Right renal cortex interstitium (tissue), 3 donors: ENCODE measurements at places on chromosomes 12 and 14. TPM values are rescaled to one million over a fixed set of nuclear protein-coding genes. Genes with fewer than 3 reads are reported as not detected.
A peak's percentile ranks its signal among the peaks of the same experiment; 100 is the strongest.

KCNMB4 gene
- polyA plus RNA-seq, result 22.2 TPM

TGM1 gene
- 1.9 TPM for polyA plus RNA-seq

APOF gene
- polyA plus RNA-seq, result 0.11 TPM

TAS2R8 gene
- polyA plus RNA-seq, result not detected

AICDA gene
- polyA plus RNA-seq, result 0.39 TPM

CCDC197 gene
- polyA plus RNA-seq, result not detected

TMEM132D gene
- polyA plus RNA-seq, result 1.7 TPM

DCN gene
- 520 TPM for polyA plus RNA-seq

EML5 gene
- 3.1 TPM for polyA plus RNA-seq

DNA sequence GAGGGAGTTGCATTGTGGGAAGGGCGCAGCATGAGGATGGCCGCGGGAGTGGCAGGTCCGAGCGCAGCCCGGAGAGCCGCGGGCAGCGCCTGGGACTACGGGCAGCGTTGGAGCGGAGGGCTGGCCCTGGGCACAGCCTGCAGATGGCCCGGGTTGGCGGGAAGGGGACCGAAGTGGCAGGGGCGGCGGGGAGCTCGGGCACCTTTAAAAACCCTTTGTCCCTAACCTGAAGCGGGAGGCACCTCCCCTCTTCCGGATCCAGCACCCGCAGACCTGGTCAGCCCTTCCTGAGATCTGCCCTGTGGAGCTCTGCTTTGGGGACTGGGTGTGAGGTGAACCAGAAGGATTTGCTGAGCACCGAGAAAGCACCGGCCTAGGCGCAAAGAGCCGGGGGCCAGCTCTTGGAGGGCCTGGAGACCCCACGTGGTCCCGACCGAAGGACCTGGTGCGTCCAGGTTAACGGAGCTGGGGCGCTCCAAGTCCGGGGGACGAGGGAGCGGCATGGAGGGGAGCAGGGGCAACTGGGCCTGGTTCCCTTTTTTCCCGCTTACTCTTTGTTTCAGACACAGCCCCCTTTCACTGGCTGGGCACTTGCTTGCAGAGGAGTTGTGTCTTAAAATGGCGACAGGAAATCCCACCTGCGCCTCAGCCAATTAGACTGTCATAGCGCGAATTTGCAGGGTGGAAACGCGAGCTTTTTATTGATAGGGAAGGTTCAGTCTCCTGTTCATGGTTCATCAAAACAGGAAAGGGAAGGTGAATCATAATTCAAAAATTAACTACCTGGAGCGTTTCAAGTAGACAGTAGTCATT is 792 bp upstream of the SLC38A1 start:
- no peak for DNase-seq

- no peak for DNase-seq
Measured at GRCh38 chr14:50792051-50792477, 38.9 kb downstream of the NIN start.

DNA sequence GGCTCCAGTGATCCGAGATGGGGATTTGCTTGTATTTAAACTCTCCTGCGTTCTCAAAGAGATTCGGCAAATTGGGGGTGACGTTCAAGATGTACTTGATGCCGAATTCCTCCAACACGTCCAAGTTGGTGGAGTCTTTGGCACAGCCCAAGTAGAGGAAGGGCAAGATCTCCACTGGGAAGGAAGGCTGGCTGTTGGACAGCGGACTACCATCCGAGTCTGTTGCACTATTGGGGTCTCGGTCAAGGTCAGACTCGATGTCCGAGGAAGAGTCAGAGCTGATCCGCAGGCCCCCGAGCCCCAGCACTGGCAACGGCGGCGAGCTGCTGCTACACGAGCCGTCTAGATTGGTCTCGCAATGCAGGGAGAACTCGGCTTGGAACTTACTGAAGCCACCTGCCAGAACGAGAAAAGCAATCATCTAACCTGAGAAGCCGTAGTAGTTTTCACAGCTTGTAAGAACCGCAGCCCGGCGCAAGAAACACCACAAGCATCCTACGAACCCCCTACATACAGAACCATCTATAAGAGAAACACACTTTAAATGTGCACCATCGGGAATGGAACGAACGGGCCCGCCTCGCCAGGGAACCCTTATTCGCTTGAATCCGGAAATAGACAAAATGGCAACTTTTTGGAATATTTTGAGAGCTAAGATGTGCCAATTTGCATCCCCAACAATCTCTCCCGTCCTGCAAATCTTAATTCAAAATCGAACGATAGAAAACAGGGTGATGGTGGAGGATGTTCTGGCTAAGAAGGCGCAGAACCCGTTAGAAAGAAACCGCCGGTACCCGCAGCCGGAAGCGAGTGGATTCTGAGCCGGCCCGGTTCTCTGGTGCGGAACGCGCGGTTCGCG is 1.4 kb downstream of the DUSP6 start:
- no peak for DNase-seq

GRCh38 chr12:78799649-78800048 is 64.9 kb upstream of the SYT1 start:
- DNase-seq, result no peak

GRCh38 chr12:41512497-41512896 is 324.4 kb downstream of the PDZRN4 start:
- DNase-seq, result no peak

- no peak for DNase-seq
Measured at GRCh38 chr14:73770977-73771847, 57.0 kb upstream of the PNMA1 start.

DNA sequence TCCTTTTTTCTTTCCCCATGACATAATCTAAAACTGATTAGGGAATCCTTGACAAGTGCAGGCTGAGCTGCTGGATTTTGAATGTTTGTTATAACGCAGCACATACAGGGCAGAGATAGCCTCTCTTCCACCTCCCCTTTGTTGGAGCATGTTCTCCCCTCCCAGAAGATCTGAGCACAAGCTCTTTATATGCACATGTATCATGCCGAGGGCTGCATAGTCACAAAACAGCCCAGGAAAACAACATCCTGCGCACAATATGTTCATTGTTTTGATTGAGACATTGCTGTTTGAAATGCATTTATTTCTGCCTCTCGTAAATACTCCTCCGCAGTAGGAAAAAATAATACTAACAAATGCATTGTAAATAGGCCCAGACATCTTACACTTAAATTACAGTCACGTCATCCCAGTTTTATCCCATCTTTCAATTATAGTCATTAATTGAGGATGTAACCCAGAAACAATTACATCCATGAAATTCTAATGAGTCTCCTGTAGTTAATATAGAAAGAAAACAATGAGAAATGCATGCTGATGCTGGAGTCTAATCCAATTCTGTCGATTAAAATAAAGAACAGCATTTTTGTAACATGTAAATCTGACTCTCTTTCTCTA is 401.8 kb downstream of the BTG1 start:
- DNase-seq, result no peak

DNA sequence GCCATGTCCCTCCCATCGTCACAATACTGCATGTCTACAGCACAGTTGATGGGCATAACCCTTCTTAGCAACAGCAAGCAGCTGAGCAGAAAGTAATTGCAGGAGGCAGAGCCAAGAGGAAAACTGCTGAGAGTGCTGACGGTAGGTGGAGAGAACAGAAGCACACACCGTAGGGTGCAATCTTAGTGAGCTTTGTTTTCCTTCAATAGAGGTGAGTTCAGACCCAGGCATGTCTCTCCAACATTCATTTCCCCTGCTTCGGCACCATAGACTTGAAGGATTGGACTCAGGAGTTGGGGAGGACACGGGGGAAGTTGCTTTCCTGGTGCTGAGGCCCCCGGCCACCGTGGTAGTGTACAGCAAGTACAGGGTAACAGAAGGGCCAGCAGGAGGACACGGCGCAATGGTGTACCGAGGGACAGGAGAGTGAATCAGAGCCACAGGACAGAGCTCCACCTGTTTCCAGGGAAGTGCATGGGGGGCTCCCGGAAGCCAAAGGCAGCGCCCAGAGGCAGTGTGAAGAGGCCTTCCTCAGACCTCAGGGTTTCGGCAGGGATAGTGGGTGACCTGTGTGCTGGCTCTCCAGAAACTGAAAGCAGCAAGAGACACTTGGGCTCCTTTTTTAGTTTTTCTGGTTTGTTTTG is 36.3 kb upstream of the SINHCAF start:
- DNase-seq, result no peak

GRCh38 chr14:105067140-105067968 is 2.1 kb upstream of the GPR132 start:
- DNase-seq, result no peak

- no peak for DNase-seq
Measured at GRCh38 chr14:51041883-51042282, 53.0 kb downstream of the TRIM9 start.

GRCh38 chr12:53213348-53213747 is 6.3 kb upstream of the ITGB7 start:
- no peak for DNase-seq

DNA sequence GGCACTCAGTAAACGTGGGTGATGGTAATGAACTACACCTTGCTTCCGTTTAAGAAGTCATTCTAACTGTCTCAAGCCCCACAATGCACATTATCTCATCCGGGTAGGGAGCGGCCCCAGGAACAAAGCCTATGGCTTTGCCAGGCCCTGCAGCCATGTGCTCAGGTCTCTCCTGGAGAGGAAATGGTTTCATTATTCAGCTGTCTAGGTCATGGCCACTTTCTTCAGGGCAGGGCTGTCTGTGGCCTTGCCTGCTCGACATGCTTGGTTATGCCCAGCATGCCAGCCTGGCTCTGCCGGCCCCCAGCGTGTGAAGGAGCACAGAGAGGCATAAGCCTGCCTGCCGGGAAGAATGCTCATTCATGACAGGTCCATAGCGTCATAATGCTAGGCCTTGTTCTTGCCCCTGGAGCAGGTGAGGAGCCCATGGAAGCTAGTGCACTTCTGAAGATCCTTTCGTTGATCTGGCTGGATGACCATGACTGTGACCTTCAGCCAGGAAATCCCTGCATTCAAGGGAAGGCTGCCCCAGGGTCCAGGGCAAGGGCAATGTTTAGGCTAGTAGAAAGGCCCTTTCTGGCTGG is 26.3 kb upstream of the FOS start:
- DNase-seq, result no peak

DNA sequence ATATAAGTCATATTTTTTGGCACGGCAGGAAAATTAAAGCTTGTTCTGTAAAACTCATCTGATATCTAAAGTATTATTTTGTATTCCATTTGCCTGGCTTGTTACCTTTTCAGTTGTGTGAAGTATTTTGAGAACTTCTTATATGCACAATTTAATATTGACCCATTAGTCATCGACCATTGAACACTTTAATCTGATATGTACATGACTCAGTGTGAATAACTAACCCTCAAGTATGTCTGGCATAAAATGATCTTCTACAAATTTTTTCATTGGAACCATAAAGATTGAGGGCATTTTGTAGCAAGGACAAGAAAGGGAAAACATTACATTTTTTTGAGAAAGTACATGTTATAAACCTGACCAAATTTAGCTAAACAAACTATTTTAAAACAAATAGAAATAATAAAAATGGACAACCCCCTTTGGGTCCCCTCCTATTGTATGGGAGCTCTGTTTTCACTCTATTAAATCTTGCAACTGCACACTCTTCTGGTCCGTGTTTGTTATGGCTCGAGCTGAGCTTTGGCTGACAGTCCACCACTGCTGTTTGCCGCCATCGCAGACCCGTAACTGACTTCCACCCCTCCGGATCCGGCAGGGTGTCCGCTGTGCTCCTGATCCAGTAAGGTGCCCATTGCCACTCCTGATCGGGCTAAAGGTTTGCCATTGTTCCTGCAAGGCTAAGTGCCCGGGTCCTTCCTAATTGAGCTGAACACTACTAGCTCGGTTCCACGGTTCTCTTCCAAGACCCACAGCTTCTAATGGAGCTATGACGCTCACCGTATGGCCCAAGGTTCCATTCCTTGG is 118.8 kb downstream of the SLC6A15 start:
- DNase-seq, result no peak

- DNase-seq, result no peak
Measured at GRCh38 chr12:10511756-10512355, 6.2 kb downstream of the EIF2S3B start.

GRCh38 chr12:92141591-92142121 is 4.0 kb downstream of the BTG1 start:
- no peak for DNase-seq

GRCh38 chr12:52660934-52661499 is 9.0 kb upstream of the KRT2 start:
- no peak for DNase-seq

- no peak for DNase-seq
Measured at GRCh38 chr14:92747701-92748258, 647 bp downstream of the LGMN start.

- peak; percentile 52 for DNase-seq
Measured at GRCh38 chr12:4857472-4858291, 52.0 kb upstream of the KCNA1 start.

DNA sequence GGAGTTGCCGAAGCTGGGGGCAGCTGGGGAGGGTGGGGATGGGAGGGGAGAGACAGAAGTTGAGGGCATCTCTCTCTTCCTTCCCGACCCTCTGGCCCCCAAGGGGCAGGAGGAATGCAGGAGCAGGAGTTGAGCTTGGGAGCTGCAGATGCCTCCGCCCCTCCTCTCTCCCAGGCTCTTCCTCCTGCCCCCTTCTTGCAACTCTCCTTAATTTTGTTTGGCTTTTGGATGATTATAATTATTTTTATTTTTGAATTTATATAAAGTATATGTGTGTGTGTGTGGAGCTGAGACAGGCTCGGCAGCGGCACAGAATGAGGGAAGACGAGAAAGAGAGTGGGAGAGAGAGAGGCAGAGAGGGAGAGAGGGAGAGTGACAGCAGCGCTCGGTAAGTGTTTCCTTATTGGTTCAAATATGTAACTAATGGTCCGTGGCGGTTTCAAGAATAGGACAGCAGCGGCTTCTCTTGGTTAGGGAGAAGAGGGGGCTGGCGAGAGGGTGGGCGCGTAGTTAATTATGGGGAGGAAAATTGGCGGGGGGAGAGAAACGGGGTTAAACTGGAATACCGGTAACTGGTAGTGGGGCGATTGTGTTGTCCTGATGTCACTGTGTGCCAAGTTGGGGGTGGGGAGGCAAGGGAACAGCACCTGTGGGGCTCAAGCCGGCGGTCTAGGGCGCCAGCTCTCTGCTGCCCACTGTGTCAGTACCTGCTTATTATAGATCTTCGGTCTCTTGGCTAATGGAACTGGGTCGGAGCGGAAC is 8.4 kb downstream of the HOXC8 start:
- no peak for DNase-seq

GRCh38 chr12:101694297-101694848 is 3.1 kb upstream of the CHPT1 start:
- DNase-seq, result no peak

- no peak for DNase-seq
Measured at GRCh38 chr12:111438481-111438880, 32.8 kb downstream of the SH2B3 start.

GRCh38 chr12:66717036-66717673 is 38.3 kb upstream of the GRIP1 start:
- DNase-seq, result no peak

GRCh38 chr14:103366741-103367140 is 18.5 kb upstream of the MARK3 start:
- no peak for DNase-seq

- DNase-seq, result no peak
Measured at GRCh38 chr12:92493816-92494215, 209.0 kb upstream of the PLEKHG7 start.

DNA sequence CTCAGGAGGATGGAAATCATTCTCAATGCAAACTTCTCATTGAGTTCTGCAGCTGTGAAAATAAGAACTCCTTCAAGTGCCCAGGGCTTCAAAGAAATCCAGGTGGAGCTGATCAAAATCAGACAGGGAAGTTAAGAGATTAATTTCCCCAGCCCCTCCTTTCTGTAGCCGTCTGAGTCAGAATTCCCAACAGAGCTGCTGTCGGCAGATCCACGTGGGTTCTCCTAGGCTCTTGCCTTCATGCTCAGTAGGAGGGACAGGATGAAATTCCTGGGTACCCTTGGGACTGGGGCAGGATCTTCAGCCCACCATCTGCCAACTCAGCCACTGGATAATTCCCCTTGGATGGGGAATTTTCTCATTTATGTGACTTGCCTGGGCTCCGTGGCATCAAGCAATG is 13.3 kb downstream of the TGFB3 start:
- DNase-seq, result no peak

GRCh38 chr12:28938056-28938455 is 211.0 kb upstream of the FAR2 start:
- DNase-seq, result no peak
